ENCODE measurements at places on chromosomes 6 and 20.

GRCh38 chr6:147782302-147782701 is 273.8 kb downstream of the SAMD5 start:
- no peak for DNase-seq

- DNase-seq, result no peak
Observed at GRCh38 chr20:17645546-17646208, 36.4 kb downstream of the RRBP1 start.

DNA sequence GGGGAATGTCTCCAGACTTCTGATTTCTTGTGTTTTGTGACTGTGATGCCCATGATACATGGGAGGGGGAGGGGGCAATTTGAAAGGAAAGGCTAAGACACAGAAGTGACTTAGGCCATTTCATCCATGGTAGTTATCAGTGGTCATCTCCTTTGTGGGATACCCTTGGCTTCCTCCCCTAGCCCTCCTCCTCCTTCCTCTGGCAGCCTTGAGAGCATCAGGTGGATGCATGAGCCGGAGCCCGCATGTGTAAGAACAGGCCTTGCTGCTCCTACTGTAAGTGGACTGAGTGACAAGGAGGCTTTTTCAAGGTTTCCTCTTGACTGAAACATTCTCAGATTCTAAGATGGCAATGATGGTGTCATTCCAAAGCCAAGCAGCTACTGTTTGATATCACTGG is 874 bp downstream of the CD83 start:
- no peak for DNase-seq

- DNase-seq, result no peak
Observed at GRCh38 chr20:31990641-31991338, 19.4 kb upstream of the CCM2L start.

GRCh38 chr20:62581308-62581707 is 61.0 kb upstream of the SLCO4A1 start:
- no peak for DNase-seq

GRCh38 chr20:48219306-48219705 is 434.0 kb upstream of the SULF2 start:
- no peak for DNase-seq

DNA sequence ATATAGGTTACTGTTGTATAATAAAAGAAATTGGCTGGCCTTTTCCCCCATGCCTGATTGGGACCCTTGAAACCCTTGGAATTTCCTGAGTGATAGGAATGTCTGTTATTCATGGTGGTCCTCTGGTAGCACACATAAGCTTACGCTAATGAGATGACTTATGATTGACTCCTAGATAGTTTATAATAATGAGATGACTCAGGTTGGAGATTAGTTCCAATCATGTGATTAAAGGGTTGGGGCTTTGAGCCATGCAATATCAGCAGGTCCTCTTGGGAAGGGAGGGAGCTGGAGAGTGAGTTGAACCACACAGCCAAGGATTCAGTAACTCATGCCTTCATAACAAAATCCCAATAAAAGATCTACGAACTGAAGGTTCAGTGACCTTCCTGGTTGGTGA is 407.6 kb upstream of the MANEA start:
- DNase-seq, result no peak

GRCh38 chr6:132760256-132760655 is 2.6 kb upstream of the VNN2 start:
- no peak for DNase-seq

- DNase-seq, result no peak
Observed at GRCh38 chr20:33303595-33303994, 20.6 kb downstream of the BPIFB1 start.

- DNase-seq, result no peak
Observed at GRCh38 chr6:83310046-83310445, 116.9 kb downstream of the RWDD2A start.

DNA sequence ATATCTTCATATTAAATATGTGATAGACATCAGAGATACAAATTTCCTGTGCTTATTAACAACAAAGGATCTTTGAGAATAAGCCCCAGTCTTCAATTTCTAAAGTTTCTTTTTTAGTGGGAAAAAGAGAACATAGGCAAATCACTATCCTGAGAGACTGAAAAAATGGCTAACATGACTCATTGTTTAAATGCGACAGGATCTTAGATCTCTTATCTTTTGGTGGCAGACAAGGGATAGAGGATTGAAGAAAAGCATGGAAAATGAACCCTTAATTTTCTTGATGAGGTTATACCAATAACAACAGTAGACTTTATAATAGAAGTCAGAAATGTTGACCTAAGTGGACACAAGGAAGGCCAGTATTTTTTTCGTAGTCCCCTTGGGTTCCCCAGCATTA is 178.6 kb upstream of the MAP3K7 start:
- DNase-seq, result no peak

- DNase-seq, result no peak
Observed at GRCh38 chr20:50810063-50810462, 15.2 kb downstream of the BCAS4 start.

DNA sequence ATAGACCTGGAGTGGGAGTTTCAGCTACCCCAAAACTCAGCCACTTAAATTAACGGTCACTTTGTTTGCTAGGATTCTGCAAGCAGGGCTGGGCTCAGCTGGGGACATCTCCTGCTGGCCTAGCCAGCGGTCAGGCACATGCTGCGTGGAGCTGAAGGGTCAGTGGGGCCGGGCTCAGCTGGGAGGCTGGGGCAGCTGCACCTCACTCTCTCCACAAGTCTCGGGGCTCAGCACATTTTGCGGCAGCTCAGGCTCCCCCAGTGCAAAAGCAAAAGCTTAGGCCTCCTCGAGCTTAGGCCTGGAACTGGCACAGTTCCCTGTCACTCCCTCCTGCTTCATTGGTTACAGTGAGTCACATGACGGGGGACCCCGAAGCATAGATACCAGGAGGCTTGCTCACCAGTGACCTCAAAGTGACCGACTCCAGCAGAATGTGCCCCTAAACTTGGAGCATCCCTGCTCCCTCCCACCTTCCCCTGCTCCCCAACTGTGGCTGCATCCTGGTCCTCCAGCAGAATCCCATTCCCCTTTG is 80.6 kb upstream of the CST7 start:
- no peak for DNase-seq

DNA sequence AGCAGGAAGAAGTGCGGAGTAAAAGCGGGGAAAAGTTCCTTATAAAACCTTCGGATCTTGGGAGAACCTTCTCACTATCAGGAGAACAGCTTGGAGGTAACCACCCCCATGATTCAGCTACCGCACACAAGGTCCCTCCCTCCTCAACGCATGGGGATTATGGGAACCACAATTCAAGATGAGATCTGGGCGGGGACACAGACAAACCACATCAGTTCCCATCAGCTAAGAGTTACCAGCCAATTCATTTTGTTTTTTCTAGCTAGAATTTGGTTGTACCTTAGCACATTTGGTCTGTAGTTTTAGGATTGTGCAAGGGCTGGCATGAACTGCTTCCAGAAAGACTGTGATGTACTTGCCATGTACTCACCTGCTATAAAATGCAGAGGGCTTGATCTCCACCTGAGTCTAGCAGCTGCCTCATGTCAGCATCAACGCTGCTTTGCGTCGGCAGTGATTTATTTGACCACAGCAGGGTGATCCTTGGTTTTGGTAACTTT is 94.7 kb upstream of the SLC2A12 start:
- no peak for DNase-seq

GRCh38 chr6:133896344-133896721 is 7.4 kb downstream of the TCF21 start:
- no peak for DNase-seq

DNA sequence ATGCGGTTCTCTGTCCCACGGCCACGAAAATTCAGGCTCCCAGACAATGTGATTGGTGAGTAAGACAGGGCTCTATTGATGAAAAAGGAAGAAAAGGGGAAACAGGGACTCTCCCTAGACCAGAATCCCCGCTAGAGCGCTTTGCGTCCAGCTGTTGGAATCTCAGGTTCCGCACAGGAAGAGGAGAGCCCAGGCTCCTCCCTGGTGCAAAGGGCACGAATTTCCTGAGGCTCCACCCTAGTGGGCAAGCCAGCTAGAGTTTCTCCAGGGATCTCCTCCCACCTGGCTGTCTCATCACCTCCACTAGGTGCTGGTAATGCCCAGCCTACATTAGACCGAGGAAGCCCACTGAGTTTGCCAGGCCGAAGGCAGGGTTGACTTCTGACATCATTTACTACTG is 135.9 kb upstream of the SOX4 start:
- DNase-seq, result no peak

- DNase-seq, result no peak
Observed at GRCh38 chr6:89302936-89303335, 12.2 kb downstream of the GABRR2 start.

- no peak for DNase-seq
Observed at GRCh38 chr6:21099338-21100314, 493.9 kb upstream of the SOX4 start.

GRCh38 chr20:44204156-44204831 is 6.3 kb downstream of the OSER1 start:
- DNase-seq, result no peak

GRCh38 chr6:34697904-34698559 is 1.5 kb upstream of the ILRUN start:
- DNase-seq, result no peak

DNA sequence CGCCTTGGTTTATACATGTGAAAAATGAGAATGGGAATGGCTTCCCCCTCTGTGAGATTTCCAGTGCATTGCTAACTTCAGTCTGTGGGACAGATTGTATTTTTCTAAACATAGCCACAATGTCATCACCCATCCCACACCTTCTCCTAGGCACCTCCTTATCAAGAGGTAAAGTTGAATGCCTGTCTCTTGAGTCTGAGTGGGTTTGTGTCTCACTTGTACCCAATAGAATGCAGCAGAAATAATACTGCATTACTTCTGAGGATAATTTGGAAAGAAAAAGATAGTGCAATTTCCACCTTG is 27.9 kb downstream of the RIN2 start:
- DNase-seq, result no peak

DNA sequence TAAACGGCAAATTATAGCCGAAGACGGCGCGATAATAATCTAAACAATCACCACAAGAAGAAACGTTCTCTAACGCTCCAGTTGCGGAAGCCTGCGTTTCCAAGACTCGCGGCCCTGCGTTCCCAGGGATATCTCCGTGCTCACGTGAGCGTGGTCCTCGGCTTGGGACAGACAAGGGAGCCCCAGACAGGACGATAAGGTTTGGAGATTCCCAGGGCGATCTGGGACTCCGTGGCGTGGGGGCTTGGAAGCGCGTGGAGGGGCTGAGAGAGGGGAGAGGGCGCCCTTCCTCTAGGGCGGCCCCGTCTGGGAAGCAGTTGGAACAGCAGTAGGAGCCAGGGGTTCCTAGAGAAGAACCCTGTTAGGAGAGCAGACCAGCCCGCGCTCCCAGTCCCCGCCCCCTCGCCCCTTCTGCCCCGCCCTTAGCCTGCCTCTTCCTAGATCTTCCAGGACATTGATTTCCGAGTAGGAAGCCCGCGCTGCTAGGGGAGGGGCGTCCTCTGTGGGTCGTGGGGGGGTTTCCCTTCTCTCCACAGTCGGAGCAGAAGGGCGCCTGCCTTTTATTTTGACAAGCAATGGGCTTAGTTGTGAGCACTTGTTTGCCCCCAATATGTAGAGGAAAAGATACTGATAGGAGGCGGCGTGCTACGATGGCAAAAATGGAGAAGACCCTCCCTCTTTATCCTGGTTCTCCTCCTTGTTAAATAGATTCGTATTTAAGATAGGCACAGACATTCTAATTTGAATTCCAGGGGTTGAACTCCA is 10.6 kb downstream of the NRN1 start:
- peak; percentile 89 for DNase-seq

DNA sequence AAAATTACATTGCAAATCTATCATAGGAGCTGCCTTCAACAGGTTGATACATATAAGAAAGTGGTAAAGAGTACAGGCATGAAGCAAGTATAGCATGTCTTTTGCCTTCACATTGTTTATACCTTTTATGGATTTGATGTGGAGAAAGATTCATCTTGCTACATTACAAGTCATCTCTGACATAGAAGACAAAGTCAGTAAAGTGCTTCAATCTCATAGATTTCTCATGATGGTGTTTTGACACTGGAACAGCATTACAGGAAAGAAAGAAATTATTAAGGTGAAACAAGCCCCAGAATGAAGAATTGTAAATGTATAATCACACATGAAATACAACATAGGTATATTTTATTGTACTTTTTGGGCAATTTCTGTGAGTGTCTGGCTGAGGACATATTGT is 580.7 kb upstream of the MMS22L start:
- DNase-seq, result no peak

GRCh38 chr6:32883789-32884188 is 29.8 kb downstream of the PSMB9 start:
- DNase-seq, result no peak

GRCh38 chr20:57131601-57132391 is 134.6 kb downstream of the BMP7 start:
- no peak for DNase-seq

DNA sequence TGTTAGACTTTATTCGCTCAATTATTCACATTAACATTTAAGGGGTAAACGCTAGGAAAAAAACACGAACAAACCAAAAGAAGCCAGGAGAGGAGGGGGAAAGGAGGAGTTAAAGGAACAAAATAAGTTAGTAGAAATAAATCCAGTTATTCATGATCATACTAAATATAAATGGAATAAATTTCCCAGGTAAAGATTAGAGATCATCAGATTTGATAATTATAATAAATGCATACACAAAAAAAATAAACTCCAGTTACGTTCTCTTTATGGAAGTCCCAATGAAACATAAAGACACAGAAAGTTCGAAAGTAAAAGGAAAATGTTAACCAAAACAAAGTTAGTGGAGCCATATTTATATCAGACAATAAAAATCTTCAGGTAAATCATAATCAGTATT is 568.7 kb upstream of the NOX3 start:
- no peak for DNase-seq

GRCh38 chr6:54959820-54960219 is 113.2 kb downstream of the FAM83B start:
- DNase-seq, result no peak

- no peak for DNase-seq
Observed at GRCh38 chr6:95917034-95917433, 98.7 kb upstream of the FUT9 start.

GRCh38 chr6:119060255-119060907 is 18.1 kb downstream of the FAM184A start:
- DNase-seq, result no peak

- no peak for DNase-seq
Observed at GRCh38 chr6:17334265-17334664, 53.1 kb downstream of the RBM24 start.

DNA sequence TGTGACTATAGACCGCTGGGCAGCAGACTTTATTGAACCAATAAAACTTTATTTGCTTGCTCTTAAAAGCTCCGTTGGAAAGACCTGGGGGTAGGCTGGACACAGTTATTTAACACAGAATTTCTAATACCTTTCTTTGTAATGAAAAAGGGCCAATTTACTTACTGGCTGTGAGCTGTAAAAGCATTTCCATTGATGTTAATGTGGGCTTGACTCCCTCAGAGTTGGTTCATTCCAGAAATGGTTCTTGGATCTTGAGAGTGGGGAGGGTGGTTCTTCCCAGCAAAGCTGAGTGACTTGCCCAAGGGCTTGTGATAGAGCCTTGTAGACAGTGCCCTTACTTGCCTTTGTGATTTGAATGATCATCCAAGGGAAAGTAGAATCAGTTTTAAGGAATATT is 100.6 kb downstream of the SOX4 start:
- no peak for DNase-seq

DNA sequence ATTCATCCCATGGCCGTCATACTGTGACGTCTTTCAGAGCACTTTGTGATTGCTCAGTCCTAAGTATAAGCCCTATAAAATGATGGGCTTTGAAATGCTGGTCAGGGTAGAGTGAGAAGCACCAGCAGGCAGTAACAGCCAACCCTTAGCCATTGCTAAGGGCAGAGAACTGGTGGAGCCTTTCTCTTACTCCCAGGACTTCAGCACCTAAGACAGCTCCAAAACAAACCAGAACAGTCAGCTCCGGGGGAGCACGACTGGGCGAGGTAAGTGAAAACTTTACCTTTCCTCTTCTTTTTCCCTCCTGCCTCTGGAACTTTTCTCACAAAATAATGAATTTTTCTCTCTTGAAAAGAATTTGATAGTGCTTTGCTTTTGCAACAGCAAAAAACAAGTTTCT is at the start of gene VIP:
Gene VIP, plus strand, starts transcription at position 104 of the 400 bp plus-strand sequence. CDS start 1,381 bp downstream, outside the sequence.
- peak; percentile 47 for DNase-seq
